Epithelial cell of prostate (primary cell): ENCODE measurements at places on chromosomes 2 and 18.

- DNase-seq = no peak
Measured at GRCh38 chr2:231737761-231738160, 29.4 kb downstream of the PTMA start.

- DNase-seq = no peak
Measured at GRCh38 chr18:28522236-28522635, 345.3 kb upstream of the CDH2 start.

DNA sequence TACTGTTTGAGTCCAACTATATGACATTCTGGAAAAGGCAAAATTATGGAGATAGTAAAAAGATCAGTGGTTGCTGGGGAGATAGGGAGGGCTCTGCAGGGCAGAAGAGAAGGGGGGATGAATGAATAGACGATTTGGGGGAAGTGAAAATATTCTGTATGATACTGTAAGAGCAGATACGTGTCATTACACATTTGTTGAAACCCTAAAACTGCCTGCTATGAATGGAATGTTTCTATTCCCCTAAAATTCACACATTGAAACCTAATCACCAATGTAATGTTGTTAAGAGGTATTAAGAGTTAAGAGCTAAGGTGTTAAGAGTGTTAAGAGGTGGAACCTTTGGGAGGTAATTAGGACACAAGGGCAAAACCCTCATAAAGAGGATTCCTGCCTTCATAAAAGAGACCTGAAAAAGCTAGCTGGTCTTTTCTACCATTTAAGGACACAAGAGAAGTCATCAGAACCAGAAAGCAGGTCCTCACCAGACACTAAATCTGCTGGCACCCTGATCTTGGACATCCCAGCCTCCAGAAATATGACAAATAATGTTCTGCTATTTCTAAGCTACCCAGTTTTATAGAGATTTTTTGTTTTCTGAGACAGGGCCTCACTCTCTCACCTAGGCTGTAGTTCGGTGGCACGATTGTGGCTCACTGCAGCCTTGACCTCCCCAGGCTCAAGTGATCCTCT, 76.2 kb downstream of the ATAD2B start:
- DNase-seq = no peak

GRCh38 chr2:214226061-214226460, 184.8 kb upstream of the VWC2L start:
- DNase-seq = no peak

- no peak for DNase-seq
Measured at GRCh38 chr2:65137197-65137775, 7.4 kb upstream of the RAB1A start.

DNA sequence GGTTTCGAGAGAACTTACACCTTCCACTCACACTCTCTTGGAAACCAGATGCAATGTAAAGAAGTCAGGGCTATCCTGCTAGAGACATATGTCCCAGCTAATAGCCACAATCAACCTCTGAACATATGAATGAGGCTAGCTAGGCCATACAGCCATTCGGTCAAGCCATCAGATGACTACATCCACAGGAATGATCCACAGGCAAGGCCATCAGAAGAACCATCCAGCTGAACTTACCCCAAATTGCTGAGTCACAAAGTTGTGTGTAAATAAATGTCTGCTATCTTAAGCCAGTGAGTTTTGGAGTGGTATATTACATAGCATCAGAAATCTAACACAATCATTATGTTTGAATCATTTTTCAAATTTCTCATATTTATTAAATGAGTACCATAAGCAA, 5.2 kb upstream of the SPAST start:
- no peak for DNase-seq

- DNase-seq = peak; percentile 12
Measured at GRCh38 chr2:147345246-147345645, 499.6 kb upstream of the ACVR2A start.

DNA sequence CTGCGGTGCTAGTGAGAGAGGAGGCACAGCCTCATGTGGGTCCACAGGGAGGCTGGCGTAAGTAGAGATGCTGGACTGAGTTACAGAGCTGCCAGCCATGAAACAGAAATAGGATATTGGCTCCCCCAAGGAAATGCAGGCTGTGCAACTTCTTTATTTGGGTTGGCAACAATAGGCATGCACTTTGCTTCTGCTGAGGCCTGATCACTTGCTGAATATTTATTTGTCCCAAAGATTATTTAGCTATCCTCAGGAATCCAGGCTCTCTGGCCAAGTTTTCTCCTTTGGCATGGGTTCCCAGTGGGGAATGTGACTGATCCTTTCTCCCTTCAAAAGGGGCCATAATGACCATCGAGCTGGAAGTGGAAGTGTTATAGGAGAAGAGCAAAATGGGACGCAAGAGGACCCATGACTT, 60.0 kb downstream of the MAPK4 start:
- no peak for DNase-seq

- DNase-seq = no peak
Measured at GRCh38 chr2:84539729-84540128, 23.4 kb downstream of the DNAH6 start.

DNA sequence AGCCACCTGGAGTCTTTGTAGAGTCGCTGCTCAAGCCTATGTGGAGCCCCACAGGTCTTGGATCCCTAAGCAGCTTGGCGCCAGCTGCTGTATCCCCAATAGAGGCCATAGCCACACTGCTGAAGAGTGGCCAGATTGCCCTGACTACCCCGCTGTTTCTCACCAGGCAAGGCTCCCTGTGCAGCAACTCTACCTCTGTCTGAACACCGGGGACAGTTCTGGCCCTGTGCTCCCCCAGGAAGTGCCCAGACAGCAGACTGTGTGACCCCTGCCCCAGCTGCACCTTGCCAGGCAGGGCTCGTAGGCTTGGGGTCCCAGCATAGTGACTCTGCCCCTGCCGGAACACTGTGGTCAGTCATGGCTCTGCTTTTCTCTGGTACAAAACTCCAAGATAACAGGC, 53.5 kb upstream of the GALNT13 start:
- DNase-seq = no peak

- no peak for DNase-seq
Measured at GRCh38 chr18:68219274-68219673, 495.6 kb downstream of the TMX3 start.

GRCh38 chr18:59910967-59911366, 11.2 kb downstream of the PMAIP1 start:
- DNase-seq = no peak

- DNase-seq = no peak
Measured at GRCh38 chr18:21117409-21118131, 6.0 kb upstream of the ROCK1 start.

GRCh38 chr2:145812165-145812554, 1292.2 kb upstream of the ZEB2 start:
- DNase-seq = no peak
